Body of pancreas (tissue), 4 donors: ENCODE measurements at places on chromosomes 13 and 19. TPM values are rescaled to one million over a fixed set of nuclear protein-coding genes. Genes with fewer than 3 reads are reported as not detected.

- DNase-seq = no peak
Observed at GRCh38 chr13:106291006-106291405, 244.5 kb downstream of the EFNB2 start.

DNA sequence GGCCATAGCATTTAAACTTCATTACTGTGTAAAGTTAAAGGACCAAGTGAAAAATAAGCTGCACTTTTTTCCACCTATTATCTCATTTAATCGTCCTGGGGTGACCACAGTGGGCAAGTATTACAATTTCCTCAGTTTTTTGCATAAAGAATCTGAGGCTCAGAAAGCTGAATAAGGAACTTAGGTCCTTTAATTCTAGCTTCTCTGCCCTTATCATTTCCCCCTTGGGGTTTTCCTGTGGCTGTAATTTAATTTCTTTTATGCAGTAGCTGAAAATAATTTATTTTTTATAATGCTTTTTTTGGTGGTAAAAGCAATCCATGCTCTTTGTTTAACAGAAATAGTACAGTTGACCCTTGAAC, 59.8 kb upstream of the RCBTB2 start:
- no peak for DNase-seq

GRCh38 chr13:112212533-112212932, 145.6 kb downstream of the SOX1 start:
- DNase-seq = no peak

DNA sequence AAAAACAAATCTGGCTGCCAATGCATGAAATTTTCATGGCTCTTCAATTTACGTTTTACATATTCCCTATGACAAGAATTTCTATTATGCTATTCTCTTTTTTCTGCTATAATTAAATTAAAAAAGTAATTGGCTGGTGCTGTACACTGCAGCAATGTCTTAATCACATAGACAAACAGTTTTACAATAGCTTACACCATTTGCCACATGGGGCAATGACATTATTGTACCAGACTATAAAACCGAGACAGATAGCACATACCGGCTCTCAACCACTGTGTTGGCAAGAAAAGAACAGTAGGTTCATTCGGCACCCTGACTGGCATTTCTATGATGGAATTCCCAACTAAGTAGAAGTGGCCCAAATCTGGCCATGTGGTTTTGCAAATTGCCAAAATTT, 67.7 kb downstream of the DACH1 start:
- no peak for DNase-seq

DNA sequence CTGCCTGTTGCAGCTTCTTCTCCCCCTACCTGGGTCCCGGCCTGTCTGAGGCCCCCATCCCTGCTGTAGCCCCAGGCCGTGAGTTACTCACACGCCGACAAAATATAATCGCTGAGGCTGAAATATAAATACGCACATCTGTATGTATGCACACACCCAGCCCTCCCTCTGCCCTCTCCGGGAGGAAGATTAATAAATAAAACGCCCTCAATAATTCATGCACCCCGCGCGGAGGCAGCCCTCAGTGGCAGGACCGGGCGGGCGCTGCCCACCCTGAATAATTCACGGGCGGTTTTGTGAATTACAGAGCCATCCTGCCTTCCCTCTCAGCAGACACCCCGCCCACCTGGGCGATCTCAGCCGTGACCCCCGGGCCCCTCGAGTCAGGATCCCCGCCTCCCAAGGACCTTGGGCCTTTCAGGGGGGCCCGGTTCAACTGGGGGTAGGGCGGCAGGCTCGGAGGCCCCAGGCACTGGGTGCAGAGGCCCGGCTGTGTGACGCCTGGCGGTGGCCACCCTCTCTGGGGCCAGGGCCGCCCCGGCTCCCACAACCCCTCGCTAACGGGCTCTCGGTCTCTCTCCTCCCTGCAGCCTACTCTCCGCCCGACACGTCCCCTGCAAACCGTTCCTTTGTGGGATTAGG, 24.2 kb downstream of the SMIM24 start:
- no peak for DNase-seq

DNA sequence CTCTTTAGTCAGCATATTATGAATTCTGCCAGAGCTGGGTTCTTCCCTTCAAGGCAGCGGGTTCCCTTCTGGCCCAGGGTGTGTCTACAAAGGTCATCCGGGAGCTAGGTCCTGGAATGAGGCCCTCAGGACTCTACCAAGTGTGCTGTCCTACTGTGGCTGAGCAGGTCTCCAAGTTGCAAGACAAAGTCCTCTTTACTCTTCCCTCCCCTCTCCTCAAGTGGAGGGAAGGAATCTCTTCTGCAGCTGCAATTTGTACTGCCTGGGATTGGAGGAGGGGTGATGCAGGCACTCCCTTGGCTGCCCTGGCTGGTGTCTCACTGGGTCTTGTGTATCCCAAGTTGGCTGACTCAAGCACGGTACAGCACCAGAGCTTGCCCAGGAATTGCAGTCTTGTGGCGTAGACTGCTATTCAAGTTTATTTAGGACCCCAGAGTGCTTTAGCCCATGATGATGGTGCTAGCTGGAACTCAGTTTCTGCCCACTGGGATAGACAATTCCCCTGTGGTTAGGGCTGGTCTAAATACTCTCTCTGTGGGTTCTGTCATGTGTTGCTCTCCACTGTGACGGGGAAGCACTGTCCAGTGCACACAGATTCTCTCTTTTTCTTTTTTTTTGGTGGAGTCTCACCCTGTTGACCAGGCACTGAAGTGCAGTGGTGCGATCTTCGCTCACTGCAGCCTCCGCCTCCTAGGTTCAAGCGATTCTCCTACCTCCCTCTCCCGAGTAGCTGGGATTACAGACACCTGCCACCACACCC, 28.5 kb downstream of the RFC3 start:
- no peak for DNase-seq

- DNase-seq = no peak
Observed at GRCh38 chr13:113551081-113552000, 33.2 kb upstream of the TFDP1 start.

- no peak for DNase-seq
Observed at GRCh38 chr19:42105368-42105767, 26.9 kb downstream of the POU2F2 start.

GRCh38 chr13:111912453-111912866, 154.5 kb upstream of the SOX1 start:
- DNase-seq = peak; percentile 5

GRCh38 chr13:64697226-64697625, 2532.9 kb downstream of the PCDH9 start:
- DNase-seq = no peak

The KLK15 gene
- total RNA-seq = not detected

The LILRB3 gene
- 0.33 TPM for total RNA-seq

The CALM3 gene
- total RNA-seq = 79.6 TPM

The KASH5 gene
- 0.66 TPM for total RNA-seq

The IZUMO1 gene
- 1.6 TPM for total RNA-seq
